Astrocyte (in vitro differentiated cells and primary cell): ENCODE measurements at places on chromosomes 5 and 9. TPM values are rescaled to one million over a fixed set of nuclear protein-coding genes. Genes with fewer than 3 reads are reported as not detected.

GRCh38 chr5:95398989-95399388 is 7.8 kb downstream of the FAM81B start:
- DNase-seq = no peak

GPR151 gene
- total RNA-seq = not detected in 2 replicates

DRD1 gene
- total RNA-seq = 0.14 and 0.23 TPM in 2 replicates

SLC24A2 gene
- total RNA-seq = 0.16 and 0.17 TPM in 2 replicates
